ENCODE measurements at places on chromosomes 12 and 14.

GRCh38 chr14:32724867-32725471, 213.7 kb upstream of the NPAS3 start:
- DNase-seq: no peak

DNA sequence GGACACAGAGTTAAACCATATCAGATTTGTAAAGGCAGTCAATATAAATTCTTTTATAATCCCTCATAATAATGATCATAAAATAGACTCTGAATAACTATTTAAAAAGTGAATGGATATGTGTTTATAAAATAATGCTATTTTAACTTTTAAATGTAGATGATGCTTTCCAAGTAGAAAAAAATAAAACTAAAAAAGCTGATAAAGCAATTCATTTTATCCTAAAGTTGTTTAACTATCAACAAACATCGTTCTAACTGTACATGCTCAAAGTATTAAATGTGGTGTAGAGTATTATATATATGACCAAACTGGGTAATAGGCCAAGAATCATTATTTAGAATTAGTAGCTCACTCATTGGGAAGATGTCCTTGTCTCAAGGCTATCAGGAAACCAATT, 248.3 kb upstream of the CLEC14A start:
- DNase-seq: no peak

DNA sequence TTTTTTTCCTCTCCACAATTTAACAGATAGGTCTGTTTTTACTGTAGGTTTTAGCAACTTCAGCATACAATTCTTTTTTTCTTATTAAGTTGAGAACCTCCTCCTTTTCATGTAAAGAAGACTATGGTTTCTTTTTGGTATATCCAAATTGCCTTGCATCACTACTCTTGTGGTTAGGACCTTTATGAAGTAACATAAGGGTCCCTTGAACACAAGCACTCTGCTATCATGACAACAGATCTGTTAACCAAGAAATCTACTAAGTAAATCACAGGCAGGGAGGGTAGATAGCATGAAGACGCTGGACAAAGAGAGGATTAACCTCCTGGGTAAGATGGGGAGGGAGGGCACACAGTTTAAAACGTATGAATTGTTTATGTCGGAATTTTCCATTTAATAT, 380.6 kb downstream of the CCDC91 start:
- DNase-seq: no peak

GRCh38 chr12:109637348-109637747, 63.8 kb downstream of the MVK start:
- DNase-seq: no peak

- DNase-seq: no peak
These were observed 86.3 kb downstream of the DCAF5 start for GRCh38 chr14:69066396-69067171.

- DNase-seq: no peak
These were observed 12.7 kb upstream of the RIMKLB start for GRCh38 chr12:8685051-8685450.

- no peak for DNase-seq
These were observed 37.6 kb downstream of the SVOP start for GRCh38 chr12:108983227-108983626.

- DNase-seq: no peak
These were observed 357.8 kb downstream of the DUSP6 start for GRCh38 chr12:88994537-88994936.

- DNase-seq: no peak
These were observed 70.3 kb downstream of the STON2 start for GRCh38 chr14:81329640-81330381.

- no peak for DNase-seq
These were observed 106.6 kb downstream of the DYRK2 start for GRCh38 chr12:67754933-67755697.

GRCh38 chr12:92080911-92081285, 64.7 kb downstream of the BTG1 start:
- no peak for DNase-seq

DNA sequence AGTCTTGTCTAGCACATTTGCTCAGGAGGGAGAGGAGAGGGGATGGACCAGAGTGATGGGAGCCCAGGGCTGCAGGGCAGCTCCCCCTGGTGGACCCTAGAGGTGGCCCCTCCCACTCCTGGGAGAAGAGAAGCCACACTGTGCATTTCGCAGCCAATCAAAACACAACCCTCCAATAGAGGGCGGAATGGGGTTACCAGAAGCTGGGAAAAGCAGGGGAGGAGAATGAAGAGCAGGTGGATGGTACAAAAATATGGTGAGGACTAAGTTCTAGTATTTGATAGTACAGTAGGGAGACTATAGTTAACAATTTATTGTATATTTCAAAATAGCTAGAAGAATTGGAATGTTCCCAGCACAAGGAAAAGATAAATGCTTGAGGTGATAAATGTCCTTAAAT, 23.6 kb downstream of the VASH1 start:
- peak; percentile 87 for DNase-seq

GRCh38 chr14:61260939-61261776, 20.0 kb downstream of the TMEM30B start:
- DNase-seq: no peak

GRCh38 chr14:99579120-99579836, 24.7 kb downstream of the CCDC85C start:
- DNase-seq: no peak

DNA sequence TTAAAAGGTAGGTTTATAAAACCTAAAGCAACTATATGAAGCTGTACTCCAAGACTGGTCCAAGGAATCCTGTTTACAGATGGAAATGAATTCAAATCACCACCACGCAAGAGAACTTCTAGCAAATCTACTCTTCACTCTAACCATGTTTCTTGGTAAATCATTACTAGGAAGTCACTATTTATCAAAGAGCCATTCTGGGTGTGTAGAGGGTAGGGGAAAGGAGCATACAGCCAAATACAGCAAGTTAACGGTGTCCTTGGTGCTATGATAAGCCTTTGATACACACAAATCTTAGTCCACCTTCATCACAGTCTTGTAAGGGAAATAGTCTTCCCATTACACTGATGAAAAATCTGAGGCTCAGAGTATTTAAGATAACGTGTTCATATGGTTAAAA, 16.8 kb downstream of the NIN start:
- no peak for DNase-seq

GRCh38 chr12:62803756-62804155, 131.2 kb downstream of the PPM1H start:
- no peak for DNase-seq

GRCh38 chr12:104858611-104859543, 99.2 kb downstream of the SLC41A2 start:
- no peak for DNase-seq

DNA sequence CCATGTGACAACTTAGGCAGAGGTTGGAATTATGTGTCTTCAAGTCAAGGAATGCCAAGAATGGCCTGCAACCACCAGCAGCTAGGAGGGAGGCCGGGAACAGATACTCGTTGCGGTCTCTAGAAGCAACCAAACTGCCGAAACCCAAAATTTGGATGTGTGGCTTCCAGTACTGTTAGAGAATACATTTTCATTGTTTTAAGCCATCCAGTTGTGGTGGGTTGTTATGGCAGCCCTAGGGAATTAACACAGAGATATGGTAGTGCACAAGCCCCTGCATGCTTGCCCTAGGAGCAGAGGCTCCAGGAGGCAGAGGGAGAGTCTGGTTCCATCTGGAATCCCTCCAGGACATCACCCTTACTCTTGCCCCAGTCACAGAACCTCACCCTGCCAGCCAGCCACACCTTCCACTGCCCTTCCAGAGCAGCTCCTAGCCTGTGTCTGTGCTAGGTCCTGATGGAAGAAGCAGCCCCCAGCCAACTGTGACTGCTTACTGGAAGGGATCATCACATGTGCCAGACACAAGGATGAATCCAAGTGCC, 19.5 kb downstream of the PITPNM2 start:
- no peak for DNase-seq

- DNase-seq: no peak
These were observed 50.5 kb downstream of the SAMD4A start for GRCh38 chr14:54617467-54617866.

GRCh38 chr12:5499566-5500330, 67.8 kb downstream of the NTF3 start:
- DNase-seq: no peak

- DNase-seq: peak; percentile 56
These were observed 242.0 kb upstream of the MDGA2 start for GRCh38 chr14:47917344-47917954.

- no peak for DNase-seq
These were observed 9.0 kb downstream of the ASIC1 start for GRCh38 chr12:50066402-50066801.

GRCh38 chr12:26867080-26867479, 34.1 kb upstream of the ITPR2 start:
- no peak for DNase-seq

GRCh38 chr12:128951448-128951847, 98.2 kb downstream of the GLT1D1 start:
- DNase-seq: no peak

DNA sequence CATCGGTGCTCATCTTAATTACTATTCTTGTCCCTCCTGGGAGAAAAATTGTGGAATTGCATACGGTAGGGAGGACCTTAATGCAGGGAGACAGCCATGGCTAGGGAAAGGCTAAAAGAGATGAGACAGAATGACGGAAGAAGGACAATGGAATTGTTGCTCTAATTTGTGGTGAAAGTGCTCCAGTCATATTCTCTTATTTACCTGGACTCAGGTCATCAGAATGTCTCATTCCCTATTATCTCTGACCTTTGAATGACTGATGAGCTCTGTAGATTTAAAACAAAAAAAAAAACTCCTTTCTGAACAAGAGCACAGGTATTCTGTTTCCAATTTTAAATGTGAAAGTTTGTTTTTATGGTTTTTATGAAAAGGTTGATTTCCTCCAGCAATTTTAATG, 8.6 kb upstream of the EPS8 start:
- no peak for DNase-seq

GRCh38 chr14:53515276-53515675, 362.2 kb upstream of the DDHD1 start:
- no peak for DNase-seq

DNA sequence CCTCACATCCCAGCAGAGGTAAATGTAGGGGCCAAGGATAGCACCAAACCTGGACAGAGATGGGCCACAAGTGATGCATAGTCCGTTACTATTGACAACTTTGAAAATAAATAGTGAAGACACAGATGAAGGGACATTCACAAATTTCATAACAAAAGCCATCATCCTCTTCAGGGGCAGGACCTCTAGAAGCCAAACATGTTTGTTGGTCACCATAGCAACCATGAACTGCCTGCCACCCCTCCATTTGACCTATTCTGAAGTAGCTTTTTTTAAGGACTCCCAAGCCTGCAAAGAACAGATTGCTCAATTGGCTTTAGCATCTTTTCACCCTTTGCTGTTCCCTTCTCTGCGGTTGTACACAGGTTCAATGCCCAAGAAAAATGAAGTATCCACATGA, 35.7 kb upstream of the MDM1 start:
- no peak for DNase-seq

- no peak for DNase-seq
These were observed 25.7 kb downstream of the RDH12 start for GRCh38 chr14:67727361-67727760.

DNA sequence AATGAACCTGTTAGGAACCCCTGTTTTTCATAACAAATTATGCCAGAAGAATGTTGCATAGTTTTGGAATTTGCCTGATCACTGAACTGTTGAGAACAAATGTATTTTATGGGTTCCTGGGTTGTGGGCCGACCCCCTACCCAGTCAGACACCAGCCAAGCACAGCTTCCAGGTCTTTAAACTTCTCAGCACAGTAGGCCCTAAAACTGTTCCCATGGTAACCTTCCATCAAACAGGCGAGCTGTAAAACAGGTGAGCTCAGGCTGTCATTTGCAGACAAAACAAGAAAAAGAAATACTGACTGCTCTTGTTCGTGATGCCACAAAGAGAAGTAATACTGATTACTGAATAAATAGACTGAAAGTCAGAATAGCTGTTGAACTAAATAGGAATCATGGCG, 147.0 kb downstream of the PTPRO start:
- DNase-seq: no peak

DNA sequence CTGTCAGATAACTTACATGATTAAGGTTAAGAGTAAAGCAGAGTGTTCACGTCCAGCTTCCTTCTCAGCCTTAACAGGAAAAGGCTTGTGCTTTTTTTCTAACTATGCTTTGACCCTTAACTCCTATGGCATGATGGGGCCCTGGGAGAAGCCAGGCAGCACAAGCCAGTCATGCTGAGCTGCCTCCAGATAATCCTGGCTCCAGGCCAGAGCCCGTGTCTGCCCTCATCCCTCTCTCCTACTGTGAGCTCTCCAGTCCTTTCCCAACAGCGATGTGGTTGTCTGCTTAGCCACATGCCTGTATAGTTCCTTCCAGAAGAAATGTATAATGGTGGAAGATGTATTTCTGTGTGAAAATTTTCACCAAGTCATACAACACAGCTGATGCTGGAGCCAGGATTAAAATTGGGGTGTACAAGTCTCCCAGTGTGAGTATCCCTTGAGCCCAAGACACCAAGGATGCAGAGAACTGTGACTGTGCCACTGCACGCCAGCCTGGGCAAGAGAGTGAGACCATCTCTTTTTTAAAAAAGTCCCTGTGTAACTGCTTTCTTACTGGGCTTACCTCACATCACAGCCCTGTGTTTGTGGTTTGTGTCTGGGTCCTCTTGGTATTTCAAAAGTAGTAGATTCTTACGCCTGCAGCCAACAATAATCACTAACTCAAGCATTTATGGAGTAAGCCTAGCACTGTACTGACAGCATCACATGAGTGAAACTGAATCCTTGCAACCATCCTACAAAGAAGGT, 7.9 kb upstream of the ITFG2 start:
- no peak for DNase-seq

- no peak for DNase-seq
These were observed 60.5 kb downstream of the GPATCH2L start for GRCh38 chr14:76212242-76212641.

DNA sequence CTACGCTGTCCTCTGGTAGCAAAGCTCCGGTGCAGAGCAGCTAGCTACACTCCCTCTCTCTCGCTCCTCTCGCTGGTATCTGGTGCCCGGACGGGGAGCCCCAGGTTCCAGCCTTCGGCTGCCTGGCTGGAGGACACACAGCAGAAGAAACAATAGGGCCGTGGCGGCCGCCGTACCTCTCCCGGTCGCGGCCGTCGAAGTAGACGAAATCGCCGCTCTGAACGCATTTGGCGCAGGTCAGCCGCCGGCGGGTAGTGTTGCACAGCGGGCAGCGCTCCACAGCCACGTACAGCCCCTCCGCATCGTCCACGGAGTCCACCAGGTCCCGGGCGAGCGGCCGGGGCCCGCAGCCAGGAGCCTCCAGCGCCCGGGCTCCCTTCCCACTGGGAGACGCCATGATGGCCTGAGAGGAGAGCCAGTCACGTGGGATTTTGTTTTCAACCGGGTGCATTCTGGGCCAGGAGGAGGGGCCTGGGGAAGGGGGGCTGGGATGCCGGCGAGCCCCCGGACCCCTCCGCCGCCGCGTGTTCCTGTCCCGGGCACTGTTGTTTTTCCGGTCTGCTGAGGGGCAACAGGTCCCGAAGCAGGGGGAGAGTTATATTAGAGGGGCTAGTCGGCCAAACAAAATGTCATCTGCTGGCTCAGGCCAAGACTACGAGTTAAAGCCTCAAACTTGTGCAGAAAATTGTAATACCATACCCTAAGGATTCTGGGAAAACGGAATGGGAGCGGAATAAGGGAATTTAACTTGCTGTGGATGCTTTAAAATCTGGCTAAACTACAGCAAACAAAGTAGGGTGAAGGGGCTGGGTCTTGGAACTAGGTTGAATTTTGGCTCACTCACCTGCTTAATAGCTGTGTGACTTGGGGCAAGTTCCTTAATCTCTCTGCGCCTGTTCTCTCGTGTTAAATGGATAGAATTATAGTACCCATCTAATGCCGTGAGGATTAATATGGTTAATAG, at the start of gene ATG14:
ATG14 (minus strand) TSS at position 405 of the 964 bp plus-strand sequence; CDS start at position 397, 8 bp downstream.
- DNase-seq: peak; percentile 85
